ENCODE measurements at places on chromosomes 6 and 20.
A peak's percentile ranks its signal among the peaks of the same experiment; 100 is the strongest.

DNA sequence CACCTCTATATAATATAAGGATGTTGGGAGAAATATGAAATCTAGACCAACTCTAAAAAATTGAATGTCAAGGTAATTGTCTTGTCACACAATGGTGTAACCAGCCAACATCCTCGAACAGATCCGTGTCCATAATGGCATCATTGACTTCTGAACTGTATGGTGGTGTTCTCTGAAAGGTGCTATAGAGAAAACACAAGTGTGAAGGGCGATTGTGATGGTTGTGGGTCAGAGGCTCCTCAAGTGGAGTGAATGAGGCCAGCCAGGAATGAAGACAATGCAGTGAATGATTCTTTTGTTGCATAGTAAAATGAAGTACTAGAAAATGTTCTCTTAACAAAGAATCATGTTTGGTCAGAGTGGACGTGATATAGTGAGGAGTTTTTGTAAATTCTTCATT lies 58.3 kb downstream of the CARMIL1 start:
- DNase-seq, result no peak

DNA sequence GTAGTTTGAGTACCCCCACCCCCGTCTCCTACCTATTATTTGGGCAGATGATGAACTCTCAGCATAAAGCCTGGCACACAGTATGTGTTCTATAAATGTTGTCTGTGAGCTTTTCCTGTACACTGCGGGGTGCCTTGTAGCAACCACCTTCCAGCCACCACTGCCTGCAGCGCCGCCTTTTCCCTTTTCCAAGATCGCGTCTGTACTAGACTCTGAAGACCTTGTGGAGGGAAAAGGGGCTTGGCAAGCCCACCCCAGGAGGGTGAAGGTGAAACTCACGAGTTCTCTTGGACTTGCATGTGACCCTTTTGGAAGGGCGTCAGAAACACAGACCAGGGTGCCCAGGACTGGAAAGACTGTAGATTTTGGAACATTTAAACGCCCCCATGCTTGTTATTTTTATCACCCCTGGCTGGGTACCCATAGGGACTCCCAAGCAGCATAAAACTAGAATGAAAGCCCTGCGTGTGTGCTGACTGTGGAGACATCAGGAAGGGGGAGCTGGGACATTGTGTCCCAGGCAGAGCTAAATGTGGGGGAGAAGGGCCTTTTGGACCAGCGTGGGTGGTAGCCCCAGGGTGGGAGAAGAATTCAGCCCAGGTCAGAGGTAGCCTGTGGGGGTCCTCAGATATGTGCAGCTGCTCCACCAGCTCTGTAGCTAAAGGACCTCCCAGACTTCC lies 8.3 kb downstream of the BAK1 start:
- no peak for DNase-seq

GRCh38 chr20:17650301-17651128 lies 31.5 kb downstream of the RRBP1 start:
- DNase-seq, result no peak

GRCh38 chr6:45310118-45310788 lies 17.9 kb upstream of the RUNX2 start:
- no peak for DNase-seq

DNA sequence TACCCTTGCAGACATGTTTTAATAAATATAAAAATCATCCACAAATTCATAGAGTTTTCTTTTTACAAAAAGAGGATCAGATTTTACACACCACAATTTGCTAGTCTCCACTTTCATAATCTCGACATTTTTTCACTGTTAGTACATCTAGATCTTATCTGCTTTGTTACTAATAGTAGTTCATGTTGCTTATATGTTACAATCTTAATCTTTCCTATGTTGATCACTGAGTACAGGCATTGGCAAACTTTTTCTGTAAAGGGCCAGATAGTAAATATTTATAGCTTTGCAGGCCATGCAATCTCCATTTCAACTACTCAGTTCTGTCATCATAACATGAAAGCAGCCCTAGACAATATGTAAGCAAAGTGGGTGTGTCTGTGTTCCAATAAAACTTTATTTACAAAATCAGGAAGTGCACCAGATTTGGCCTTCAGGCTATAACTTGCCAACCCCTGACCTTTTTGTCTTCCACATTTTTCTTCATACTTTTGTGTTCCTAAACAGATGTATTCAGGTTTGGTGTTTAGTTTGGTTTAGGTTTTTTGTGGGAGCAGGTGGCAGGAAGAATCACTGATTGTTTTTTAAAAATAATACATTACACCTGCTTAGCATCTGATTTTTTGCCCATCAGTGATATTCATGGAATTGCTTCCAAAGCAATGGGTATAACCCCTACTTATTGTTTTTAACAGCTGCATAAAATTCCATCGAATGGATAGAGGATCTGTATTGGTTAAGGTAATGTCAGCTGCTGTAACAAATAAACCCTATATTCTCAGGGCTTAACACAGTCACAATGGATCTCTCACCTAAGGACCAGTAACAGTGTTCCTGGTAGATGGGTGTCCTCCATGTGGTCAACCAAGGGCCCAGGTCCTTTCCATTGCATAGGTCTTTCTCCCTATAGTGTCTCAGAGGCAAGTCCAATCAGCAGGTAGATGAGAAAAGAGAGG lies 61.2 kb downstream of the EYA2 start:
- DNase-seq, result no peak

GRCh38 chr20:62501801-62502495 lies 26.2 kb upstream of the GATA5 start:
- no peak for DNase-seq

DNA sequence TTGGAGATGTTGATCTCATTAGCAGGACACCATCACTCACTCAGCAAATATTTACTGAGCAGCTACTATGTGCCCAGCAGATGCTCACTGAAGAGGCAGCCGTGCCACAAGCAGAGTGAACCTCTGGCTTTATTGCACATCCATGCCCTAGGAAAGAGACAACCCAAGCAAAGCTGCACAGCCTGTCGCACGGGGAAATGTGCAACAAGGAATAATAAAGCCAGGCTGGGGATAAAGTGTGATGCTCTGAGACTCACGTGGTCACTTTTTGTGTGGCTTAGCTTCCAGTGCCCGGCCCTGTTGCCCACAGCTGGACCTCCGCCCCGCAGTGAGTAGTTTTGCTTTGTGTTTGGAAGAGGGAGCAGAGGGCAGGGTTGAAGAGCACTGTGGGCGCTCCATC lies 130.4 kb upstream of the CDH4 start:
- DNase-seq, result no peak

DNA sequence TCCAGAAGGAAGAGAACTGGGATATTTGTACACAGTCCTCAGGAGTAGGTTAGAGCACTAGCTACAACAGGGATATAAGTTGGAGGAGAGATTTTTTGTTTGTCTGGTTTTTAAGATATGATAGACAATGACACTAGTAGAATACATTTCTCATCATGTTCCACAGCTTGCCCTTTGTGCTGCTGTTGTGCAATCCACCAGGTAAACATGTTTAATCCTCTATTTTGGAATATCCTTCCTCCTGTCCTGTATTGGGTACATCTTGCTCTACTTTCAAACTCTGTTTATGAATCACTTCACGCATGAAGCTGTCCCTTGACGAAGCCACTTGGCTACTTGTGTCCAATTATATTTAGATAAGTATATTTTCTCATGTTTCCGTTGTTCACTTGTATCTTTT lies 153.6 kb upstream of the TENT5A start:
- DNase-seq, result no peak

DNA sequence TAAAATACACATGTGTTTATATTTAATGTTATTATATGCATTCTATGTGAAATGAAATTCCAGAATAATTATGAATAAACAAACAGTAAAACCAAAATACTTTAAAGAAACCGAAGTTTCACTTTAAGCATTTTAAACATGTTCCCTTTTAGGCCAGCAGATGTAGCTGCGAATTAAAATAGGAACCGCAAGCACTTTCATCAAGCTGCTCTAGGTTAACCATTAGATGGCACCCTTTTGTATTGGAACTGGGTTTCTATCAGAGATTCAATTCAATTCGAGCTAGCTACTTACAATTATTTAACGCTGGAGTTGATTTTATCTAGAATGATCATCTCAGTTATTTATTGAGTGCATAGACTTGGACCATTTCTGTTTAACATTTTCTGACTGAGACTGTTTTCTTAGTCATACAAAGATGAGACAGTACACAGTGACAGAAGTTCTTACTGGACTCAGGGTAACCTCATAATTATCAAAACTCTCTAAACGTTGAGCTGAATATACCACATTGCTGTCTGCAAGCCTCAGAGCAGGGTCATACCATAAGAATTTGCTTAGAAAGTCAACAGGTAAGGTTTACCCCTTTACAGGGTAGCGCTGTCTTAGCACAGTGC lies 8.5 kb downstream of the TMEM242 start:
- DNase-seq, result no peak

GRCh38 chr6:53539561-53539960 lies 5.3 kb downstream of the GCLC start:
- DNase-seq, result no peak

GRCh38 chr6:55964136-55964535 lies 88.7 kb upstream of the BMP5 start:
- DNase-seq, result no peak

DNA sequence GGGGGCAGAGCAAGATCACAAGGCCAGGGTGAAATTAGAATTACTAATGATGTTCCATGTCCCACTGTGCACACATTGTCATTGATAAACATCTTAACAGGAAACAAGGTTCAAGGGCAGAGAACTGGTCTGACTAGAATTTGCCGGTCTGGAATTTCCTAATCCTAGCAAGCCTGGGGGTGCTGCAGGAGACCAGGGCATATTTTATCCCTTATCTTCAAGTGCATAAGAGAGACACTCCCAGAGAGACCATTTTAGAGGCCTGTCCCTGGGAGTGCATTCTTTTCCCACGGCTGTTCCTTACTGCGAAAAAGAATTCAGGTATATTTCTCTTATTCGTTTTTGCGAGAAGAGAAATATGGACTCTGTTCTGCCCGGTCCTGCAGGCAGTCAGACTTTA lies 41.5 kb downstream of the CD83 start:
- DNase-seq, result no peak

GRCh38 chr6:101077344-101077743 lies 196.2 kb upstream of the ASCC3 start:
- DNase-seq, result no peak

GRCh38 chr6:56311061-56311460 lies 63.7 kb upstream of the COL21A1 start:
- DNase-seq, result no peak

DNA sequence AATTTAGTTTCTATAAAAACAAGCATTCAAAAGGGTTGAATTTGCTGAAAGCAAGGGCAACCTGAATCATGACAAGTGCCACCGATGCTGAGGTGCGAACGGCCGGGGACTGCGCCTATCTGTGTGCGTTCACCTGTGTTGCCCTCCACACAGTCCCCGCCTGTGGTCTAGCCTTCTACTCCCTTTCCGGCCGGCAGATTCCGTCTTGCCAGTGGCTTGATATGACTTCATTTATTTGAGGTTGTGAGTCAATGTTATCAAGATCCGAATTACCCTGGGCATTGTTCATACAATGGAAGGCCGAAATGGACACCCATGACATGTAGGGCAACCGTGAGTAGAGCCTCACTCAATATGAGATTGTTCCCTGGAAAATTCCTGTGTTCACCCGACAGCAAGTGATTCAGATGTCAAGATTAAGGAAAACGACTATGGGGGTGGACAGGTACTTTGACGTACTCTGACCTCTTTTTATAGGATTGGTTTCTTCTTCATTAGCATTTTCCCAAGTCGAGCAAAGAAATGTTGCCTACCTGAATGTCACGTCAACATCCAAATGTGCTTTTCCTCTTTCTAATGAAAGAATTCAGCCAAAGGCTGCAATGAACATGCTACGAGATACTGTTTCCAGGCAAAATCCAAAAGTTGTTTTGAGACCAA lies 41.1 kb upstream of the NEDD9 start:
- peak; percentile 6 for DNase-seq

DNA sequence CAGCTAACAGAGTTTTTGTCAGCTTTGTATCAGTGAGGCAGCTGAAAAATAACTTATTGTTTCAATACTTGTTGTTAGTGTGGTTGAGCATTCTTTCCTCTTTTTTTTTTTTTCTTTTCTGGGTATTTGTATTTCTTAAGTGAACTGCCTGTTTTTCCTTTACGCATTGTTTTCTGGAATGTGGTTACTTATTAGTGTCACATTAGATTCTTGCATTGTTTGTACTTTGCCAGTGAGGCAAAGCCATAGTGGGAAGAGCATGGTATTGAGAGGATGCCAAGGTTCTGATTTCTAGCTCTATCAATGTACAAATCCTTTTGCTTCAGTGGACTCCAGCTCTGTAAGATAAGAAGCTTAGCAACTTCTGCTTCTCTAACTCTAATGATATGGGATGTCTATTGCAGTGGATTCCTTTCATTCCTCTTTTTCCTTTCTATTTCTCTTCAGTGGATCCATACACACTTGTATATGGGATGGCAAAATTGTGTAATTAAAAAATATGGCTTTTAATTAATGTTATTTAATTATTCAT lies 3.9 kb downstream of the CDKAL1 start:
- DNase-seq, result no peak

- no peak for DNase-seq
These were observed 207.5 kb upstream of the CST7 start for GRCh38 chr20:24741493-24742072.

DNA sequence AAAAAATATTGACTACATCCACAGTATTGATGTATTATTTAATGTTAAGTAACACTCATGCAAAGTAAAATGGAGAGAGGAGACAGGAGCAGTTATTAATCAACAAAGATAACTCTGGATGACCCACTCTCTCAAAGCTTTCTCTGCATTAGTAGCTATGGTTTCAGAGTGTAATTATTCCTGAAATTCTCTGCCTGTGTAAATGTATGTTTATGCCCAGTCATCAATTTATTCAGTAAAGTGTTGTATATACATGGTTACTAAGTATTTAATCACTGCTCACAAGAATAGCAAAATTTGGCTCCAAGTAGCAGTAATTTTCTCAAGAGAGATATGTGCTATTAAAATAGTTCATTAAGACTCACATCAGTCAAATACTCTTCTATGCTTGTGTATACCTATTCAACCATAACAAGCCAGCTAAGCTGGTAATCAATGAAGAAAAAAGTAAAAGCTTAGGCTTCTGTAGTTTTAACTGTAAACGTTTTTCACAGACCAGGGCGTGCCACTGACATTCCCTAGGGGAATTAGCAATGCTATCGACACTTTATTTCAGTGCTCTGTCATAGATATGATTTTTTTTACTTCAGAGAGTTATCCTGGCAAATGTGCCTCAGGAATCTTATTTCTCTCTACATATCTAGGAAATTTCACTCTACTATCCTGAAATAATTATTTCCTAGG lies 54.0 kb upstream of the RAB32 start:
- no peak for DNase-seq

DNA sequence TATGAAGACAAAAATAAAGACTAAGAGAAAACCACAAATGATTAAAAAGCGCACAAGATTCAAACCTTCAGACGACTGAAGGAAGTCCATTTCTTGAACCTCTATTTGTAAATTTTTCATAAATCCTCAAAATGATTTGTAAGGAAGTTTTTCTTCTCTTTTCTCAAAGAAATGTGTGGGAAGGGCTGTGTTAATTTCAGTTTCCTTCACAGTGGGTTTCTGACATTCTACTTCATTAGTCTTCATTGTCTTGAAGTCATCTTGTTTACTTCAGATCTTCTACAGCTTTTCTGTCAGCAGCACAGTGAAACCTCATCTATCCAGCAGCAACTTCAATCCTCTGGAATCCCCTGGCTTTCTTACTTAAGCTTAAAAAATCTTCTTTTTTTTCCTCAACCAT lies 87.6 kb upstream of the MYLIP start:
- DNase-seq, result no peak

GRCh38 chr6:154909821-154910220 lies 85.3 kb upstream of the TIAM2 start:
- DNase-seq, result no peak
